ENCODE measurements at places on chromosomes 7 and 10.

DNA sequence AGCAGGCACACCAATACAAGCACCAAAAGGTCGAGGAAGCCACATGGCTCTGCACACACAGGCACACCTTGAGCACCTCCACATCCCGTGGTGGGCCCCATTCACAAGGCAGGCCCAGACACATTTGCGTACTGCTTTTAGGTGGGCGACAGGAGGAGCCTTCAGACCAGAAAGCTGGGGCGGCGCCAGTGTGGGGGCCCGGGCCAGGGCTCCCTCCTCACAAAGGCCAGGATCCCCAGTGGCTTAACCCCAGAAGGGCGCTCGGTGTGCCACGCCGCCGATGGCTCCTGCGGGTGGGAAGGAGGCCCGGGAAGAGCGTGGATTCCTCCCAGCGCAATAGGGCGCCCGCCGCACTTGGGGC, 2.8 kb upstream of the SMARCD3 start:
- no peak for DNase-seq

DNA sequence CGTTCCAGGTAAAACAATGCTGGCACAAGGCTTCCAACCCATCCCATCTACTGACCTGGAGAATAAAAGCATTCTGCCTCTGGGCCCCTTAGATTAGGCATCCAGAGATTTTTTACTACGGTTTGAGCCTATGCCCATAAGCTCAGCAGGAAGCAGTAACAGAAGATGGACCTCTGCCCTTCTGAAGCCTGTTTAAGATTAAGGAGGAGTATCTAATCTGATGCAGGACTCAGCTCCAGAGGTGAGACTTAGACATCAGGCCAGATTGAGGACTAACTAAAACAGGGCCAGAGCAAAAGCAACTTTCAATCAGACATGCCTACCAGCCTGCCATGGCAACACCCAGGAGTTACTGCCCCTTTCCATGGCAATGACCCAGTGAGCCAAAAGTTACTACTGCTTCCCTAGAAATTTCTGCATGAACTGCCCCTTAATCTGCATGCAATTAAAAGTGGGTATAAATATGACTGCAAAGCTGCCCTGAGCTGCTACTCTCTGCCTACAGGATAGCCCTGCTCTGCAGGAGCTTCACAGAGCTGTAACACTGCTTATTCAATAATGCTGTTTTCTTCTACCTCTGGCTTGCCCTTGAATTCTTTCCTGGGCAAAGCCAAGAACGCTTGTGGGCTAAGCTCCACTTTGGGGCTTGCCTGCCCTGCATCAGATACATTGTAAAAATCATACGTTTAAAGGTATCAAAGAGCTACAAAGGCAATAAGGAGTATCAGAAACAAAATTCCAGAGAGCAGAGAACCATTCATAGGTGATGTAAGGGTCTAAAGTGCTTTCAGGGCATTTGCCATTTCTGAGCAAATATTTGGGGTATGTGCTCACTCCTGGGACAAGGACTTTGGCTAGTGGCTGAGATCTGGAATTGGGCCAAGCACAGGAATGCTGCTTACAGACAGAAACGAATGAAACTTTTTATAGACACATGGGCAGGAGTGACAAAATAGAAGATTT, 25.0 kb upstream of the CNNM1 start:
- no peak for DNase-seq

DNA sequence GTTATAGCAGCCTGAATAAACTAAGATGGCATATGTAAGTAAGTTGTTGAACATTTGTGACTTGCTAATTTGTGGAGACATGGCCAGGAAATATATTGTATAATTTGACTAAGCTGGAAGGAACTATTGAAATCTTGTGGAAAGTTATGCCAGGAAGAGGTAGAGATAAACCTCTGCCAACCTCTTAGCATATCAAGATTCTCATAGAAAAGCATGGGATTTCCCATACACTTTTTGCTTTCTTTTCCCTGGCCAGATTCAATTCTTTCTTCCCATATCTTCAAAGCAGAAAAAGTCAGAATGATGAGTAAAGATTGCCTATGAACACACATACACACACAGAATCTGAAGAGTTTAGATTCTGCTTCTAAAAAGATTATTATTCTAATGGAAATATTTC, 216.2 kb downstream of the SEMA3D start:
- no peak for DNase-seq

DNA sequence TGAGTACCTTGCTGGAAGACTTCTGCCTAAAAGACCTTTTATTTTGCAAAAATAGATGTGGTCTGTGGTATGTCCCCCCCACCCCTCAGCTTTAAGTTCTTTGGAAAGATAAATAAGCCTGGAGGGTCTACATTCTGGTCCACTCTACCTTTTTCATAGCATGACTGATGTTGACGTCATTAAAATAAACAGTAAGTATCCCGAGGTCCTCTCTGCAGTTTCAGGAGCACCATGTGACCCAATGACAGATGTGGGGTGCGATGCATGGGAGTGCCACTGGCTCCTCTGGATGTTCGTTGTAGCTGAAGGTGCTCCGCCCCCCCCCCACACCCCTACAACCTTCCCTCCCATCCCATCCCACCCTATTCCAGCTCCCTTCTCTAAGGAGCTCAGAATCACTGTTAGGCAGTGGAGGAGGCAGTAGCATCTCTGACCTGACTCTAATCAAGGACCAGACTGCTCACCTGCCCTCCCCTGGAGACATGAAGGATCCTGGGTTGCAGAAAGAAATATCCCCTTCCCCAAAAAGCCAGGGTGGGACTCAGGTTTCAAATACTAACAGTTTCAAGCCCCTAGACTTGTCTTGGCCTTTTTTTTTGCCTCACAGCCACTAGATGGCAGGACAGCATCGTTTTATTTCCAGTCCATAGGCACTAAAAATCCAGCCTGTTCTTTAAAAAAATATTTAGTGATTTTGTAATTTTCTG, 25.1 kb downstream of the CASP7 start:
- no peak for DNase-seq

DNA sequence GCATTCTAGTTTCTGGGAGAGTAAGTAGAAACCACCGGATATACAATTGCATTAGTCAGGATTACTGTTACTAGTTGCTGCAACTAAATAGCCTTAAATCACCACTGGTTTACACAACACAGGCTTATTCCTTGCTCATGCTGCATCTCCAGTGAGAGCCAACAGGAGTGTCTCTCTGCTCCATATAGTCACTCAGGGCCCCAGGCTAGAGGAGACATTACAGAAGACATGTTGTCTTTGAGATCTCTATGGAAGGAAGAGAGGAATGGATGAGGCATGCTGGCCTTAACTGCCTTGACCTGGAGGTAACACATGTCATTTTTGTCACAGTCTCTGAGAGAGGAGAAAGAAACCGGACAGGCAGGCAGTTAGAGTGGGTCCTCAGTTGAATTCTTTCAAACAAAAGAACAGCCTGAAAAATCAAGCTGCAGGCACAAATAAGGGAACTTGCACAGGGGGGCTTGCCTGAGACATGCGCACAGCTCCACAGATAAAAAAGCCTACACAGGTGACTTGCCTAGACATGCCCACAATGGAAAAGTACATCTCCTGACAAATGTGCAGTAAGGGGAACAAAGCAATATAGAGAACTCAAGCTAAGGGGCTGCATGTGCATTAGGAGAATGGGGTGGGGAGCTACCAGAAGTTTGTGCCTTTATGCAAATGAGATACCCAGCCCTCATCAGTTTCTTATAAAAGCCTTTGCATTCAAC, 348.0 kb downstream of the TYW1 start:
- no peak for DNase-seq

DNA sequence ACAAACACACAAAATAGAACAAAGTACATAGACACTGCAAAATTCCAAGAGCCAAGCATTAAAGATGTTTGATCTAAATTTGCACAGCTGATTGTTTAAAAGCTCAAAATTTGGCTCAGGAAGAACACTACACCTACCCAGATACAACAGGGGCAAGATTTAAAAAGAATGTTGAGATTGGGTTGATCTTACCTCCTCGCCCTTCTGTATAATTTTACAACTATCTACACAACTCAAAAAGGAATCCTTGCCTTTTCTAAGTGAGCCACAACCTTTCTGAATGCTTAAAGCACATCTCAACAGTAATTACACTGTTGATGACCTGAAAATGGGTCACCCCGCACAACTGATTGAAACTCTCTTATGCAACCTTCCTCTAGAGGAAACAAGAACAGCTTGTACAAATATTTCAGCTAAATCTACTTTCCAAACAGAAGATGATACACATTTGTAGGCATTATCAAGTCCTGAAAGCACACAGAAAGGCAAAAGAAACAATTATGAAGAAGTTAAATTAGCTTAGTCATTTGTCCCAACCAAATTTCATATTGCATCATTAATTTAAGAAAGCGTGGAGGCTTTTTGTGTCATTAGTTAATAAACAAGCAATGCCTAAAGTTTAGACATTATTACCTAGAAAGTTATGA, 75.5 kb downstream of the UBE2H start:
- DNase-seq, result no peak

GRCh38 chr10:118977835-118978234, 51.7 kb upstream of the NANOS1 start:
- no peak for DNase-seq

- DNase-seq, result no peak
Measured at GRCh38 chr10:80581469-80581835, 43.8 kb downstream of the SH2D4B start.

GRCh38 chr7:91050677-91051076, 213.6 kb upstream of the FZD1 start:
- no peak for DNase-seq

DNA sequence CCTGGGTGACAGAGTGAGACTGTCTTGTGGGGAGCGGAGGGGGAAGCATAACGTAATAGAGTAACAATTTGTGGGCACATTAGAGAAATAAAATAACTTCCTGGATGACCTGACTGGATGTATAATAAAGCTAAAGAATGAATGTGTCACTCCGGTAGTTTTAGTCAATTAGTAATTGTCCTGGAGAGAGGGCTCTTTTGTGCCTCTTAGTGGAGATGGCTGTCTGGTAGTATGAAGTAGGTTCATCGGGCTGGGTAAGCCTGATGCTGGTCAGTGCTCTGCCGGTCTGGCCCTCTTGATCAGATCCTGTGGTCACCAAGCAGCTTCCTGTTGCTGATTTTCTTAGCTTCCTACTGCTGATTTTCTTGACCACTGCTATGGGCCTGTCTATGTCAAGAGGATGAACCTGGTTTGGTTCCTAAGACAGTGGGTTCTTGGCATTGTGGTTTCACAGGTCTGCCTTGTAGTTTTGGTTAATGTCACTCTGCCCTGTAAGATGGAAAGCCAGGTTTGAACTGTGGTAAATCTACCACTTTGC, 34.1 kb downstream of the ZRANB1 start:
- no peak for DNase-seq

GRCh38 chr10:95208702-95209391, 14.8 kb downstream of the ACSM6 start:
- no peak for DNase-seq

GRCh38 chr10:76282061-76283025, 850.9 kb downstream of the LRMDA start:
- DNase-seq, result no peak

GRCh38 chr7:43117095-43117494, 4.6 kb downstream of the HECW1 start:
- no peak for DNase-seq

- no peak for DNase-seq
Measured at GRCh38 chr7:15820319-15820718, 133.8 kb upstream of the MEOX2 start.

DNA sequence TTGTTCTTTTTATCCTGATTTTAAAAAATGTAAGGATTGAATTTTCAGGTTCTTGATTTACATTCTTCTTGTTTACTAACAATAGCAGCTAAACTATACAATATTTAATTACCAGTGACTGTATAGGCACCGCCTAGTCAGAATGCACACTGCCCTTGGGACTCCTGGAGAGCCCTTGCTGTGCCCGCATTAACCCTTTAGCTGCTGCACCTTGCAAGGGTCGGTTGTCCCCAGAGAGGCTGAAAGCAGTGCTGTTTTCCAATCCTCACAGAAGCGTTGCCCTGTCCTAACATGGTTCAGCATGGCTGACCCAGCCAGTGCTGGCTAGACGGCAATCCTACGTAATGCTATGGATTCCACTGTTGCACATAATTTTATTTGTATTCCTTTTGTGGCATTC, 102.6 kb downstream of the HECW1 start:
- no peak for DNase-seq

GRCh38 chr7:45138433-45139267, 18.9 kb upstream of the RAMP3 start:
- DNase-seq, result no peak

GRCh38 chr7:27111042-27111750, 8.7 kb upstream of the HOXA2 start:
- DNase-seq, result no peak

GRCh38 chr10:51076299-51076841, 2.1 kb downstream of the PRKG1 start:
- no peak for DNase-seq

- no peak for DNase-seq
Measured at GRCh38 chr10:8403711-8404371, 349.4 kb downstream of the GATA3 start.

DNA sequence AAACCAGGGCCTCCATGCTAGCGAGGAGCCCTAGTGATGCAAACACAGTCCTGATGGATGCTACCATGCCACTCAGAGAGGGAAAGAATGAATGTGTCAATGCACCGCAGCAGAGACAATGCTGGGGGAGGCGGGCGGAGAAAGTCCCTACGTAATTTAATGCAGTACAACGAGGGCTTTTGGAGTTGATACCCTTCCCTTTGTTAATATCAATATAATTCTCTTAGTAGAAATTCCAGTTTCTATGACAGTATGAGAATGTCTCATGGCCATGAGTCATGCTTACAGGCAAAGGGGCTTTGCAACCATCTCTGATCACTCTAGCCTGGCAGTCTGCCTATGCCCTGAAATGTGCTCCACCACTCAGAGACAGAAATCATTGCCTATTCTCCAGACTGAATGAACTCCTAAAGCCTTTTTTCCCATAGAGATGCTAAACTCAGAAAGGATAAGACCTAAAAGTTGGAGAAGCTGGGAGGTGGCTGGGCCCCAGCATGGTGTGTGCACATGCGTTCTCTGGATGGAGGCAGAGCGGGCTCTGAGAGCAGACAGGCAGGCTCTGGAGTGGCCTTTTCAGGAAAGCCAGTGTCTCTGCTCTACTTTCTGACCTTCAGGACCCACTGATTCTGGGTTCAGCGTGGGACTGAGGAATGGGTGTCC, 20.3 kb upstream of the GIMAP2 start:
- no peak for DNase-seq

DNA sequence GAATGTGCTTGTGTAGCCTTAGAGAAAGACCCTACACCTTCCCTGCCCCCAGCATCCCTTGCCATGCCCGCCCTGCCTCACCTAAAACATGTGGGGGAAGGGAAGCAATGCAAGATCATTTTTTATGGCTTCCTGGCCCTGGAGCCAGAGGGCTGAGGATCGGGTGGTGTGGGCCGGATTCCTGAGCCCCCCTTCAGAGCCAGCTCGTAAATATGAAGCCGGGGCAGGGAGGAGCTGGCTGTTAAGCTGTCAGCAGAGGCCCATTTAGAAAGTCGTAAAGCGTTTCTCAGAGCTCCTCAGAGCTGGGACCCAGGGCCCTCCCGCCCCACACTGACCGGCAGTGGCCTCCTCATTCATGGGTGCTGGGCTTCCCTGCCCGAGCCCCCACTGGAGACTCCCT, 23.9 kb downstream of the UNC5B start:
- no peak for DNase-seq

- DNase-seq, result no peak
Measured at GRCh38 chr7:108541478-108541877, 15.5 kb upstream of the PNPLA8 start.

- DNase-seq, result no peak
Measured at GRCh38 chr10:29499993-29500537, 134.7 kb downstream of the SVIL start.
